ENCODE measurements at places on chromosomes 4 and X.

- no peak for DNase-seq
Measured at GRCh38 chrX:154731184-154731583, 19.7 kb downstream of the GAB3 start.

GRCh38 chr4:41060352-41061334, 153.7 kb downstream of the APBB2 start:
- DNase-seq = no peak

DNA sequence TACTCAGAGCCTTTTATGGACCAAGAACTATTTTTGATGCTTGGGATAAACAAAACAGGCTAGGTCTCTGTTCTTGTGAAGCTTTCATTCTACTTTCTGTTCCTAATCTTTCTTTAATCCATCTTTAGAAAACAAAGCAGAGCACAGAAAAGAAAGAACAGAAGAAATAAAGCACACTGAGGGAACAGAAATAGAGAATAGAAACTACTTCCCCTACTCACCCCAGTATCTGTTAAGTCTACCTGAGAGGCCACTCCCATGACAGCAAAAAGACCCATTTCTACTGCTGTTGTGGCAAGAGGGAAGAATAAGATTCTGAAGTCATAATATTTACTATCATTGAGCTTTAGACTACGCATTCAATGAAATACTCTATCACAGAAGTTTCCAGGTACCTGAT, 9.2 kb downstream of the RFC1 start:
- no peak for DNase-seq

DNA sequence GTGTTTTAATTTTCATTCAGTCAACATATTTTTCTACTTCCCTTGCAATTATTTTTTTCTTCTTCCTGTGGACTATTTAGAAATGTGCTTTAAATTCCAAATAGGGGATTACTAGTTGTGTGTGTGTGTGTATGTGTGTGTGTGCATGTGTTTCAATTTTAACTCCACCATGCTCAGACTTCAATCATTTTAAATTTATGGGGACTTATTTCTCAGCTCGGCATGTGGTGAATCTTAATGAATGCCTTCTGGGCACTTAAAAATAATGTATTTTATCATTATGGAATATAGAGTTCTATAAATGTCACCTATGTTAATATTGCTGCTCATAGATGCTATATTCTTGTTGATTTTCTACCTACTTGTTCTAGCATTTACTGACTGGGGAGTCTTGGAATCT, 465.6 kb upstream of the PRKX start:
- no peak for DNase-seq

GRCh38 chr4:47510506-47511143, 25.6 kb downstream of the ATP10D start:
- DNase-seq = peak; percentile 41

- DNase-seq = no peak
Measured at GRCh38 chr4:11214281-11214680, 214.4 kb downstream of the HS3ST1 start.

GRCh38 chr4:147981305-147981704, 249.4 kb downstream of the ARHGAP10 start:
- DNase-seq = no peak

DNA sequence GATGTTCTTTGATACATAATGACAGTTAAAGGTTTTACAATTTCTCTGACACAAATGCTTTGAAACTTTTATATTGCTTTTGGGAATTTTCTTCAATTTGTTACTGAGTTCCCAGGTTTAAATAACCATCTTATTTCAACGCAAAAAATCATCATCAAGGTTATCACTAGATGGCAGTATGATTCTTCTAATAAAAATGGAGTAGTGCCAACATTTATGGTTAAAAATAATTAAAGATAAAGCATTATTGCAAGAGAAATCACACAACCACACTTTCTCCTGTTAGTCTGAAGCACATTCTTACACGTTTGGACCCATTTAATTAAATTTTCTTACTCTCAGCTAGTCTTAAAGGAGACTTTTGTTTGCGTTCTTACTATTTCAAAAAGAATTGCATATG, 611.3 kb upstream of the CPXCR1 start:
- no peak for DNase-seq

GRCh38 chr4:105472871-105473323, 965 bp downstream of the PPA2 start:
- no peak for DNase-seq

- DNase-seq = peak; percentile 67
Measured at GRCh38 chr4:70895811-70896491, 6.2 kb upstream of the MOB1B start.

- DNase-seq = no peak
Measured at GRCh38 chrX:153631907-153632594, 15.0 kb upstream of the DUSP9 start.

- no peak for DNase-seq
Measured at GRCh38 chr4:102786279-102786678, 25.5 kb upstream of the MANBA start.

GRCh38 chr4:147834480-147834879, 102.6 kb downstream of the ARHGAP10 start:
- DNase-seq = no peak

DNA sequence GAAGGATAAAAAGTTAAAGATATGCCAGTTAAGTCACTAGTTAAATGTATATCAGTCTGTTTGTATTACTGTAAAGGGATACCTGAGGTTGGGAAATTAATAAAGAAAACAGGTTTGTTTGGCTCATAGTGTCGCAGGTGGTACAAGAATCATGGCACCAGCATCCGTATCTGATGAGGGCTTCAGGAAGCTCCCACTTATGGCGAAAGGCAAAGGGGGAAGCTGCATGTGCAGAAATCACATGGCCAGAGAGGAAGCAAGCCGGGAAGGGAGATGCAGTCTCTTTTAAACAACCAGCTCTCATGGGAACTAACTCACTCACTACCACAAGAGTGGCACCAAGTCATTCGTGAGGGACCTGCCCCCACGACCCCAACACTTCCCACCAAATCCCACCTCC, 91.9 kb upstream of the SH3RF1 start:
- peak; percentile 15 for DNase-seq

DNA sequence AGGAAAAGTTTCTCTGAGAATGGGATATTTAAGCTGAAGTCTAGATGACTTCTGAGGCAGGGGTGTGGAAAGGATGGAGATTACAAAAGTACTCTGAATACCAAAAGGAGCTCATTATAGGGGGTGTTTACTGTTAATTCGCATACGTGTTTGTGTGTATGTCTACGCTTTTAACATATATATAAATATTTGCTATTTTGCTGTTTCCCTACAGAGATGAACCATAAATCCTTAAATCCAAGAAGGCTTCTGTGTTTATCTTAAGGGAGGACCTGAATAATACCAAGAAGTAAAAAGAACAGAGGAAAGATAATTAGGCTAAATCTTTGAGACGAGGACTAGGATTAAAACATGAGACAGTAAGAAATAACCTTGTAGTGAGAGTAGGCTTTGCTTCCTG, 166.0 kb downstream of the ARAP2 start:
- no peak for DNase-seq

DNA sequence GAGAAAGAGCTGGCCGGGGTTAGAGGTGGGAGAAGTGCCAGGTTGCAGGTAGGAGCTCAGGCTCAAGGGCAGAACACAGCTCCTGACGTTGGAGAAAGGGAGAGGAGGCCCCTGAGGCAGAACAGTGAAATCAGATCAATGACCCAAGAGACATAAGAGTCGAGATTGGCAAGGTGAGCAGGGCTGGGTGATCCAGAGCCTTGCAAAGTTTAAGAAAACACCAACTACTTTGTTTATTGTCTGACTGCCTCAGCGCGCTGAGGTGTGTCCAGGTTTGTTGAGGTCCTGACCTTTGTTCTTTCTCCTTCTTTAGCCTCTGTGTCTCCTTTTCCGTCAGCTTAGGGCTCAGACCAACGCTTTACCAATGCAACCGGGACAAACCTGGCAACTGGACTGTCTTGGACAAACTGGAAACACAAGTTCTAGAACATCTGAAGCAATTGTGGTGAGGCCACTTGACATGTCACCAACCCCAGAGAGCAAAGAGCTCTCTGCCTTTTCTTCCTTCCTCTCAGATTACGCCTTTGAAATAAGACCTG, 28.3 kb downstream of the CHRNA9 start:
- no peak for DNase-seq

- DNase-seq = no peak
Measured at GRCh38 chr4:92488496-92488895, 184.7 kb downstream of the GRID2 start.

DNA sequence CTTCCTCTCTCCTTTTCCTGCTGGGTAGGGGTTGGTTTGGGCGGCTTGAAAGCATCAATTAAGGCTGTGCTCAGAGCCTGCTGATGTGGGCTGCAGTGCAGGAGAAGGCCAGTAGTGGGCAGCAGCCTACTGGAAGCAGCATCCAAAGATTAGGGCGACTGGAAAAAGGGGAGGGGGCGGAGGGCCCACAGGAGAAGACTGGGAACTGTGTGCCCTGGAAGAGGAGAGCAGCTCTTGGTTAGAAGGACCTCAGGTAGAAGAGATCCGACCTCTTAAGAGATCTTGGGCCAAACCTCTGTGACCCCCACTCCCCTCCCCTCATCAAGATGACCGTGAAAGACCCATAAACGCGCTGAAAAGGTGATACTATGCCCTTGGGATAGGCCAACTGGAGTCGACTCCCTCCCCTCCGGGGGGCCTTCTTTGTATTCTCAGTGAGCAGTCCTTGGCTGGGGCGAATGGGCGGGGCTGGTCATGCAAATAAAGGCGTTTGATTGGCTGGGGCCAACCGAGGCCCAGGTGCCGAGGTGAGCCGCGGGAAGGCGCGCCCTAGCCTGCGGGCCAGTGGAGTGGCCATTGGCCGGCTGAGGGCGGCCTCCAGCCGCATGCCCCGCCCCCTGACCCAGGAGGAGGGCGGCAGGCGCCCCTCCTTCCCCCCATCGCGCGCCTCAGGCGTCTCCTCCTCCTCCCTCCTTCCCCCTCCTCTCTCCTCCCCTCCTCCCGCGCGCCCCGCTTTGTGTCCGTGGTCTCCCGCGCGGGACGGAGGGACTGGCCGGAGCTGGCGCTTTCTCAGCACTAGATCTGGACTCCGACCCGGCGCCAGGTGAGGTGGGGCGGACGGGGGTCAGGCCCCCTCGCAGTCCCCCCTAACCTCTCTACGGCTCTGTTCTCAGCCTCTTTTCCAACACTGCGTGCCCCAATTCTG, 10.1 kb downstream of the DLG3 start:
- peak; percentile 85 for DNase-seq

DNA sequence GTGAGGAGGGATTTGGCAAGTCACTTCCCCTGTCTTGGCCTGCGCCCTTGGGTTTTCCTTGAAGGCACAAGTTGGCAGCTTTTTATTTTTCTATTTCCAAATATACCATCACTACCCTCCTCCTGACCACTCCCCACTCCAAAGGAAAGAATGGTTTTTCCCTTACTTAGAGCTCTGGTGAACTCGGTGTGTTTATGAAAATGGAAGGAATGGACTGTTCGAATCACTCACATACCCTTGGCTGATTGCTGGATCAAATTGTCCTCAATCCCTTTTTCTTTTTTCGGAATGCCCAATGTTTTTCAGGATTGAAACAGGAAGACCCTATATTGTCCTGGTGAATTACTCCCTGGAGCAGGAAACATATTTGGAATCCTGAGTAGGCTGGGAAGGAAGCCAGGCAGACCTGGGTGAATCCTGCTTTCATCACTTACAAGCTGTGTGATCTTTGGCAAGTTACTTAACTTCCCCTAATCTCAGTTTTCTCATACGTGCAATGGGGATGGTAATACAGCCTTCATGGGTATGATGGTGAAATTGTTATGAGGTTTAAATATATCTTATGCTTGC, 70.7 kb downstream of the RTL5 start:
- DNase-seq = no peak

GRCh38 chrX:113019958-113020357, 179.3 kb upstream of the AMOT start:
- no peak for DNase-seq

DNA sequence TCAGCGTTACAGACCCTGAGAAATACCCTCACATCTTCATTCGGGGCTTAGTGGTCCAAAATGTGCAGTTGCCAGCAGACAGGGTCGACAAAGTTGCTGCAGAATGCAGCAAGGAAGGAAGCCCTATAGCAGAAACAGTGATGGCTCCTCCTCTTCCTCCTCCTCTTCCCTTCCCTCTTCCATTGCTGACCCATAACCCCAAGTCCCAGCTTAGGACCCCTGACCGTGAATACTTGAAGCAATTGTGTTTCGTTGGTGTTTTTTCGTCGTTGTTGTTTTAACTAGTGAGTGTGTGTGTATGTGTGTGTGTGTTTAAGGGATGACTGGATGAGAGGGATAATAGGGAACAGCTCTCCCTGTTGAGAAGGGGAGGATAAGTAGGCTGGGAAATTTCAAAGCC, 69.5 kb downstream of the SLAIN2 start:
- DNase-seq = no peak

DNA sequence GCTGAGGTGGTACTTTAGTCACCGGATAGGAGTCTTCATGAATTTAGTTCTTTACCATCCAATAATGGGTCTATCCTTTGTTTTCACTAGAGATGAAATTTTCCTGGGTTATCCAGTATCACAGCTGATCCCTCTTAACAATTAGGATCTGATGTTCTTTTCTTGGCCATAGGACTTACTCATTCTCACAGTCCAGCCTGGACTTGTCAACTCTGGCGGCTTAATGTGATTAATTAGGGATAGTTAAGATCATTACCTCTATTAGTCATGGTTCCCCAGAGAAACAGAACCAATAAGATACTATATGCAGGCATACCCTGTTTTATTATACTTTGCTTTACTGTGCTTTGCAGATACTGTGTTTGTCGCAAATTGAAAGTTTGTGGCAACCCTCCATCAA, 272.7 kb upstream of the FAT4 start:
- DNase-seq = no peak

DNA sequence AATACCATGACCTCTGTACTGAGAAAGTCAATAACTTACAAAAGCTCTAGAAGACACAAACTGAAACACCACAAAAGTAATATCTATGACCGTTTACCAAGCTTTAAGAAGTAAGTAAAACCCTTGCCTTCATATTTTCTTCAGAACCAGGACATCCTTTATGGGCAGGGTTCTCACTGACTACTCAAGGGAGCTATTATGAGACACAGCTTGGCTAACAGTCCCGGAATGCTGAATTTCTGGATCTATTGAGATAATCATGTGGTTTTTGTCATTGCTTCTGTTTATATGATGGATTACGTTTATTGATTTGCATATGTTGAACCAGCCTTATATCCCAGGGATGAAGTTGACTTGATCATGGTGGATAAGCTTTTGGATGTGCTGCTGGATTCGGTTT, 19.9 kb upstream of the CDS1 start:
- DNase-seq = no peak

DNA sequence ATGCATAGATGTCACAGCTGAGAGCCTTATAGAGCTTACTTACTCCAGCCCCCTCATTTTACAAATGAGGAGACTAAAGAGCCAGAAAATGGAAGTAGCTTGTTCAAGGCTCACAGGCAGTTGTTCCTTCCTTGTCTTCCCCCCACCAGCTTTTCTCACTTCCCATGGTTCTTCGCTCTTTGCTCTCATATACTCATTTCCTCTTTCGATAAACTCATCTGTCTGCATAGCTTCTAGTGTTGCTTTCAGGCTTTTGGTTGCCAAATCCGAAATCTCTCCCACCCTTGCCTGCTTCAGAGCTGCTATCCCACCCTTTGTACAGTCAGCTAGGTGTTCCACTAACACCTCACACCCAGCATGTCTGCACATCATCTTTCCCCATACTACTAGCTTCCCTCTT, 25.0 kb upstream of the GJB1 start:
- DNase-seq = peak; percentile 65

All from common myeloid progenitor, CD34-positive (primary cell).